ENCODE measurements at places on chromosomes 2 and 18.

DNA sequence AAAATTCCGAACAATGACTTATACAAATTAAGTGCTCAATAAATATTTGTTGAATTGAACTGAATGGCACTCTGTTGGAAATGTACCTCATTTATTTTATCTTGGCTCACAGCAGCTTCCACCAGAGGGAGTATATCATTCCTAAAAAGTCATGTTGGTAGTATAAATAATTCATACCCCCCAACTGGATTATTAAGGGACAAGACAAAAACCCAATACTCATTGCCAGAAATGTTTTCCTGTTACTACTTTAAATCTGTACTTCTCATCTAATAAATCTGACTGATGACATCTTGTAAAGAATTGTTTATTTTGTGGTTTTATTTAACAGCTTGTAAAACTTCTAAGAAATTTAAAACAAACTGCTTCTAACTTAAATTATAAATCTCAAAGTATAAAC lies 163.9 kb downstream of the CDH2 start:
- peak; percentile 40 for DNase-seq

- DNase-seq = no peak
Observed at GRCh38 chr2:231376857-231377256, 18.7 kb upstream of the B3GNT7 start.

GRCh38 chr2:122055521-122055931 lies 300.1 kb downstream of the TSN start:
- DNase-seq = no peak

- DNase-seq = no peak
Observed at GRCh38 chr2:20568501-20569463, 82.1 kb downstream of the HS1BP3 start.

DNA sequence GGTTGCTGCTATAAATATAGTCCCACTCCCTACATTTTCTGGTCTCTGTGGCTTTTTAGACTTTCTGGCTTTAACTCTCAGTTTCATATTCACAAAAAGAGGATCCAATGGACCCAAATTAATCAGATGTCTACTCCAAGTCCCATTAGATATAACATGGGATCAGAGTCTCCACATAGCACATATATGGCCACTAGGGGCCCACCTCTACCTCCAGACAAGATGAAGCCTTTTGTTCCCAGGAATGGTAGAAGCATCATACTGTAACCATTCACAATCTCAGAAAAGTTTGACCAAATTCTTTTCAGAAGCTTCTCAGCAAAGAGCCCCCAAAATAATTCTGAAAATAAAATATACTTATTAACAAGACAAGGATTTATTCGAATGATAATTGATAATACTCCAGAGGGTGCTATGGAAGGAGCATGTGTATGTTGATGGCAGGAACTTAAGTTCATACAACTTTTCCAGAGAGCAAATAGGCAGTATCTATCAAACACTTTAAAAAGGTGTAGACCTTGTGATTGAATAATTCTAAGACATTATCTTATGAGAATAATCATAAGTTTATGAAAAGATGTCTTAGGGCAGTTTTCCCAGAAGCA lies 382.3 kb upstream of the CRIM1 start:
- peak; percentile 39 for DNase-seq

DNA sequence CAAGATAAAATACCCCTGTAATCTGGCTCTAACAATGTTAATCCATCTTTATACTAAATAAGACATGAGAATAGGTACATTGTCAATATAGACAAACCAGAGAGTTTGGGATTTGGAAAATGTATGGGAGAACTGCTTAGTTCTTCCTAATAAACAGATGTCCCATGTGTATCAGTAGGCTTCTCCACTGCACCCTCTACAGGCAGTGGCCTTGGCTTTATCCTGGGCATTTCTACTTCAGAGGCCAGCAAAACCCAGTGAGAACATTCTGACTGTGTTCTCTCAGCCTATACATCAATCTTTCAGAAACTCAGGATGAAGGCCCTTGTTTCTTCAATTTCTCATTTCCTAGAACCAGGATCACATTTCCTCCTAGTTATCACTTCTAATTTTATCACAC lies 1167.5 kb upstream of the ACVR2A start:
- no peak for DNase-seq

DNA sequence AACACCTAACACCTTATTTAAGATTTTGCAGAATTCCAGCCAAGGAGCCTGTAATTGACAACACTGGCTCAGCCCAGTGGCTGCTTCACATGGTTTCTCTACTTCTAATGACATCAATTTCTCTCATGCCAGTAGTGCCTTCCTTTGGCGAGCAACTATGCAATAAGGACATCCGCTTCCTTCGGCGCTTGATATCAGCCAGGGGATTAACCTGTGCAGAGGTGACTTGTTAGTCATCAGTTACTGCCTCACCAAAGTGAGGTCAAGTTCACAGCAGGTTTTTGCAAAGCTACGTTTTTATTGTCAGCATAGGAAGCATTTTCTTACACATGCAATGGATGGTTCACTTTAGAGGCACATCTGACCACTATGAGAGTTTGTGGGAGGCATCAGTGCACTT lies 24.0 kb upstream of the EDAR start:
- no peak for DNase-seq

GRCh38 chr2:39660612-39661236 lies 5.0 kb upstream of the TMEM178A start:
- no peak for DNase-seq

GRCh38 chr2:149418065-149418464 lies 87.7 kb downstream of the LYPD6 start:
- no peak for DNase-seq

GRCh38 chr2:218383892-218384519 lies 1.9 kb downstream of the SLC11A1 start:
- DNase-seq = no peak

- no peak for DNase-seq
Observed at GRCh38 chr2:226117510-226118065, 682.0 kb downstream of the IRS1 start.

DNA sequence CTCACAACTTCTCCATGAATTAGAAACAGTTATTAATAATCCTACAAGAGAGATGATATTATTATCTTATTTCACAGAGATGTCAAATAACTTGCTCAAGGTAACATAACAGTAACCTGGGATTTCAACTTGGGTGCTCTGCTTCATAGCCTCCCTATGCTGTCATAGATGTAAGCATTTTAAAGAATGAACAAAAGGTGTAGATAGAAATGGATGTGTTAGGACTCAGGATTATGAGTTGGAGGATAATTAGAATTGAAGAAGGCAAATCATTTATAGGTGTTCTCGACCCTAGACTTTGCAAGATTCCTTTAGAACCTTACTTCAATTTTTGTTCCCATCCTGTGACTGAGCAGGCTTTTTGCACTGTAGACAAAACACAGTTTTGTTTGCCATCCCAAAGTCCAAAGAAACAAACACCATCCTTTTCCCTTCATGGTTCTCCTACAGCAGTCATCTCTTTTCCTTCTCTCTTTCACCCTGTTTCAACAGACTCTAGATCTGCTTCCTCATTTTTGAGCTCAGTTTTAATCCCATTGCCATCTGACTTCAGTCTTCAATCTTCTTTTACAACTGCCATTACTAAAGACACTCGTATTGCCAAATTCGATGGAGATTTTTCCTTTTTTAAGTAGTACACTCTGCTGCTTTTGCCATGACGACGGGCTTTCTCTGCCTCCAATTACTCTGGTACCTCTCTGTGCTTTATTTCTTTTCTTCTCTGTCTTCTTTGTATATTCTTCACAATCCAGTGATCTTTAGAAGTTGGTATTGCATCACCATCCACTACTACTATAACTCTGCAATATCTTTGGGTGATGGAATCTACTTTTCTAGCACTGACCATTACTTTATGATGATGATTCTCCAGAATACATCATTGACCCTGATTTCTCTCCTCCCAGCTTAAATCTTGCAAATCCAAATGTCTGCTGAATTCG lies 4.5 kb downstream of the HNMT start:
- peak; percentile 43 for DNase-seq

- no peak for DNase-seq
Observed at GRCh38 chr18:64966667-64967066, 784.1 kb upstream of the CDH7 start.

GRCh38 chr2:168604252-168604651 lies 148.2 kb downstream of the CERS6 start:
- DNase-seq = no peak

DNA sequence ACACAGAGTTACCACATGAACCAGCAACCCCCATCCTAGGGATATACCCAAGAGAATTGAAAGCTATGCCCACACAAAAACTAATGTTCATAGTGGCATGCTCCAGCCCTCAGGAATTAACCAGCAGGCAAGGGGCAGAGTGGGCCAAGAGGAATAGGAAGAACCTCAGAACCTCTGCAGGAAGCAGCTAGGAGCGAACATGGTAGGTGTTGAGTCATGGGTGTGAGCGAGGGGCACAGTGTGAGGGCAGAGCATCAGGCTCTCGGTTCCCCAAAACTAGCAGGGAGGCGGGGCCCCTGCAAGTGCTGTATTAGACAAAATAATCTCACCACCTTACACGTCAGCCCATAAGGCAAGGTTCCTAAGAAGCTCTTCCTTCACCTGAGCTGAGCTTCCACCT lies 5.6 kb upstream of the RUFY4 start:
- no peak for DNase-seq

DNA sequence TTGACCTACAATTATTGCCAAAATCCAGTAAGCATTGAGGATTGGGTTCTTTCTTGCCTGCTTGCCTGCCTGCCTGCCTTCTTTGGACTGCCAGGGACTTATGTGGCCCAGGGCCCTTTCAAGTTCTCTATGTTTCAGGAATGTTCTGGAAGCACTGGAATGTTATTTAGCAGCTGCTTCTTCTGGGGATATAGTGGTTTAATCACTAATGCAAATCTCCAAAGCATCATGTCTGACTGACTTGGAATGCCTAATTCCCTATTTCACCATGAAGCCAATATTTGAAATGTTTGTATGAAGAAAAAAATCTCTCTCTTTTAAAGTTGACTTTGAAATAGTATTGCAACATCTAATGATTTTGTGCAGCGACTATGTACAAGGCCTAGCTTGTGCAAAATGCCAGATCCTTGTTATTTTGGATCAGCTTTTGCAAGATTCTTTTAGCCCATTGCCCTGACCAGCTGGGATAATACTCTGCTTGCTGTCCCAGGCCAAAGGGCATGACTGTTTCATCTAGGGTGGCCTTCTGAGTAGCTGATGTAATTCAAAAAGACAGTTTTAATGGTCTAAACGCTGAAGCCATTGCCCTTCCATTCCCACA lies 204.6 kb downstream of the RND3 start:
- no peak for DNase-seq

- DNase-seq = no peak
Observed at GRCh38 chr2:231523451-231524285, 6.6 kb downstream of the NMUR1 start.

- DNase-seq = no peak
Observed at GRCh38 chr18:5973099-5973498, 77.8 kb upstream of the TMEM200C start.

Measured in globus pallidus (tissue), 1 donor.